T-helper 2 cell treated with Interferon-gamma antibody and Interleukin-4, amounts not matched to agents 5 μg/mL and 100 μg/mL, for 36 hours (primary cell): ENCODE measurements at places on chromosomes 11 and 22.

- DNase-seq, result no peak
These were observed 20.2 kb downstream of the MPPED1 start for GRCh38 chr22:43431808-43432554.

DNA sequence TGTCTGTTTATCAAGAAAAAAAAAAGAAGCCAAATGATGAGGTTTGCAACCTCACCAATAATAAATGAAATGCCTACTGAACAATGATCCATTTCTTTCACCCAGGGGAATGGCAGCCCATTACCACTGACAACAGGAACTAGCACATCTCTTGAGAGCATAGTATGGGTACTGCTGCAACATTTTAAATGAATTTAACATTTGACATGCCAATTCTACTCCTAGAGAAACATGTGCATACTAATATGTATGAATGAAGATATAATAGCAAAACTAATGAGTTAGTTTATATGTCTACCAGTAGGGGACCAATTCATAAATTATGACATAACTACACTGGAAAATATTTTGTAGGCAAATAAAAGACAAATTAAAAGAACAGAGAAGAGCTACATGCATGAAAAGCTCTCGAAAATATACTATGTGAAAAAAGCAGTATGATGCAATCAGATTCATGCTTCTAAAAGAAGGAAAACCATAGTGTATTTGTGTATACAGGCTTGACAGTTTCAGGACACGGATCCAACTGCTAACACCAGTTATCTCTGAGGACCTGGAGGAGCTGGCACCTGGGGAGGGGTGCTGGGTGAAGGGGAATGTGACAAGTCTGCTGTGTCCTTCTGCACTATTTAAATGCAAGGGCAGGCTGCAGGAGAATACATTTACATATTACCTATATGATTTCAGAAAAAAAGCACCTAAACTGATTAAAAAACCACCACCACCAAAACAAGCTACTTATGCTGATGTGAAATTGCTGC lies 6.9 kb downstream of the SMCO4 start:
- DNase-seq, result no peak

- DNase-seq, result peak; percentile 73
These were observed at the start of gene RHOG for GRCh38 chr11:3840870-3841425. RHOG (minus strand) TSS chr11:3840959; CDS start chr11:3828138, 12,821 bp downstream.

- DNase-seq, result peak; percentile 57
These were observed 32.7 kb upstream of the GLYATL1B start for GRCh38 chr11:59053387-59053786.

DNA sequence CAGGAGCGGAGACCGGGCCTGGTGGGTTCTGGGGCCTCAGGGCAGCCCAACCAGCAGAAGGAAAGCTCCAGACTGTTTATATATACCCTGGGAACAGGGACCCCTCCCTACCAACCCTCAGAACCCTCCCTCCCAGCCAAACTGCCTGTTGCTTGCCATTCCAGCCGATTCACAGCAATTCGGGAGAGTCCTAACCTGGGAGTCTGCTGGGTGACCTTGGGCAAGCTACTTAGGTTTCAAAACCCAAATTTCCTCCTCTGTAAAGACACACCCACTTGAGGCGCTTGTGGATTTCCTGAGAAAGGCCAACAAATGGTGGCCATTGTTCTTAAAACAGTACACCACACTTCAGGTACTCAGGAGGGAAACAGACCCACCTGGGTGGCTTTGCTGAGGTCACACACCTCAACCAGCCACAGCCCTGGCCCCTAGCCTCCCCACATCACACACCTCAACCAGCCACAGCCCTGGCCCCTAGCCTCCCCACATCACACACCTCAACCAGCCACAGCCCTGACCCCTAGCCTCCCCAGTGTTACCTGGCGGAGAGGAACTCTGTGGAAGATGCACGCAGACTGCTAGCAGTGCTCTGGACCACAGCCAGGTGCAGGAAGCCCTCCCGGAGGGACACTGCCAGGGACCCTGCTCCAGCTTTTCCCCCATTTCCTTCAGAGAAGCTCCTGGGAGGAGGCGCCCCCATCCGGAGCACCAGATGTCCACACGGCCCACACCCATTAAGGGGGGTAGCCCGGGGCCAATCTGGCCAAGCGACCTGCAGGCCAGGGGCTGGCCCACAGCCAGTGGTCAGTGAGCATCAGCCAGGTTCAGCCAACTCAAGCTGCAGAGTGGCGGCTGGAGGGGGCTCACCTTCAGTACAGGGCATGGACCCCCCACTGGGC lies 6.2 kb downstream of the SHISA8 start:
- DNase-seq, result no peak

DNA sequence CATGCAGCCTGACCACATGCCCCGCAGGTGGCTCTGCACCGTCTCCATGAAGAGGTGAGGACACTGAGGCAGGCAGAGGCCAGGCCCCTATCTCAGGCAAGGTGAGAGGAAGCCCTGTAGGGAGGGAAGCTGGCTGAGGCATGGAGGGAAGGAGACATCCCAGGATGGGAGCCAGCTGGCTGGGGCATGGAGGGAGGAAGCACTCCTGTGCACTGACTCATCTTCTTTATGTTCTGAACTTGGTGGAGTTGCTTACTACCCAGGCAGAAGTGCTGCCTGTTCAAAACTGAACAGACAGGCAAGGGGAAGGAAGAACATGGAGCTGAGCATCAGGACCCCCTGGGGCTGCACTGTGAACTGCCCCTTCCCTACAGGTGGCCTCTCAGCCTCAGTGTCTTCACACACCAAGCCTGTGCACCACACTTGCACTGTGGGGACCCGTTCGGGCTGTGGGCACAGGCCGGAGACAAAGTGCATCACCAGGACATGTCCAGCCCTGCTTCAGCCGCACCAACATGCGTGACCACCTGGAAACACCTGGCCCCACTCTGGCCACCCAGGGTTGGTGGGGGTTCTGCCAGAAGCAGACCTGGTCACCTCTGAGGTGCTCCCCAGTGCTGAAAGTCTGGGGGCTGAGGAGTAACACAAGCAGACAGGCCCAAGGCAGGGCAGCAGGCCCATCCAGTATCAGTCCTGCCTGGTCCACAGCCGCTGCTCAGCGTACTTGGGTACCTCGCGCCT lies 55.5 kb downstream of the DGCR2 start:
- no peak for DNase-seq

DNA sequence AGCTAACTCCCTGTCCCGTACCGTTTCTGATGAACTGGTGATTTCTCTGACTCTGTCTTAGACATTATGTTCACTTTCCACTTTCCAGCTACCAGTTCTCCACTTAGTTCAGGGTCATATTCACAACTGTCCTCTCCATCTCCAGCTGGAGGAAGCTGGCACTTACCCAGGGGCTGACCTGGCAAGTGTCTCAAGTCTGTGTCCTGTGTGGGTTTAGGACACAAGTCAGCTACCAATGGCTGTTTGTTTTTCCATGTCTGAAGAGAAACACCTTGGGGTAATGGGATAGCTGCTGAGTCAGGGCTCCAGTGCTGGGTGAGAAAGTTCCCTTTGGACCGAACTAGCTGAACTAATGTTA lies 134.4 kb downstream of the CSNK2A3 start:
- no peak for DNase-seq
